ENCODE measurements at places on chromosomes 7 and 10.

GRCh38 chr10:43323245-43323644 is 48.2 kb upstream of the FXYD4 start:
- DNase-seq, result no peak

GRCh38 chr7:11212080-11212711 is 238.5 kb downstream of the PHF14 start:
- DNase-seq, result peak; percentile 51

- no peak for DNase-seq
Observed at GRCh38 chr10:51311228-51311627, 236.9 kb downstream of the PRKG1 start.

- no peak for DNase-seq
Observed at GRCh38 chr7:240146-240676, 47.8 kb downstream of the FAM20C start.

- no peak for DNase-seq
Observed at GRCh38 chr10:88361995-88362807, 220.9 kb downstream of the RNLS start.

All from dorsolateral prefrontal cortex (tissue), 122 donors.